ENCODE measurements at places on chromosomes 2 and 18.

GRCh38 chr2:210844016-210844415, 287.6 kb downstream of the CPS1 start:
- DNase-seq, result no peak

GRCh38 chr2:6755456-6755855, 110.3 kb downstream of the CMPK2 start:
- DNase-seq, result no peak

DNA sequence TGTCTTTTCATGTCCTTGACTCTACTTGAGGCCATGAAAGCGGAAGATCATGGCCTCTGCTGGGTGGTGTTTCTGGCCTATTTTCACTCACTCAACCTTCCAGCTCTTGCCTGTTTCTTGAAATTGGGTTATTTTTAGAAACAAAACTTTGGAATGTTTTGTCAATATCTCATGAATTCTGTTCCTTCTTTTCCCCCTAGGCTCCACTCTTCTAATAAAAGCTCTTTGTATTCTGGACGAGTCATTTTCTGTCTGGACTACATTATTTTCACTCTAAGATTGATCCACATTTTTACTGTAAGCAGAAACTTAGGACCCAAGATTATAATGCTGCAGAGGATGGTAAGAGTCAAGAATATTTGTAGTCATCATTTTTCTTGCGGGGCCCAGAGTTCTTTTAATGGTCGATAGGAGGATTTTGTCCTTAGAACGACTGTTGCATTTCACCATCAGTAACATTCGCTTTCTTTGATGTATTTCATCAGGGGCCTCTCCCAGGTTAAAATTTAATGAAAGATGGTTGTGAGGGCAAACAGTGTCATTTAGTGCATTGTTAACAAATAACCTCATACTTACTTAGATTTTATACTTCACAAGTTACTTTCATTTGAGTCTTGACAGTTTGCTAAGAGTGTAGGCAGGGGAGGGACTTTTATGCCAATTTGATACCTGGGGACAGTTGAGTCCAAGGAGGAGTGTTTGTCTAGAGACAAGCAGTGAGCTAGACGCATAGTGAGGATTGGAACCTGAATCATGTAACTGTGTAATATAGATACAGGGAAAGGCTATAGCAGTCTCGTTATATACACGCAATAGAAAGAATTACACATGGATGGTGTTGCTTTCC, 64.6 kb downstream of the TRPM8 start:
- DNase-seq, result no peak

DNA sequence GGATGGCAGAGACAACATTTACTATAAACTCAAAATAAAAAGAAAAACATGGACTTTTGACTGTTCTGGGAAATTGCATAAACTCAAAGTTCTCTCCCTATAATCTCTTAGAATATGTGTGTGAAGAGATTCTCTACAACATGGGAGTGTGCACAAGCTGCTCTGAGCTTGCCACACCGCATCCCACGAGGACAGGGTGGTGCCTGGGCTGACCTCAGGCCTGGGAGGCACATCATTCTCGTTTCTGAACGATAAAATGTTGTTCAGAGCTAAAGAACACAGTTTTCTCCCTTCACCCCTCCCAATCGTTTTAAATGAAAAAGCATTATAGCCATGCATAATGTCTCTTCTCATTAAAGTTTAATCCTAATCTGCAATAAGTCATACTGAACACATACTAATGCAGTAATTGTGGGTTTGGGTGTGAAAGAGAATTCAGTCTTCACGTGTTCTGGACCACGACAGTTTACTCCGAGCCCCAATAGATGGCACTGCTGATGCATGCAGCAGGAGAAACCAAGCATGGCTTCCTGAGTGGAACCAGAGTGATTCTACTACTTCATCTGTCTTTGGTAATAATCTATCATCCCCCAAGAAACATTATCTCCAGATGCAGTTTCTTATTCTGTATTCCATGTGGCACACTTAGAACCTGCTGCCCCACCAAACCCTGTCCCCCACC, 46.9 kb upstream of the LAMA1 start:
- no peak for DNase-seq

All from stimulated activated CD4-positive, alpha-beta T cell treated with anti-CD3 and anti-CD28 coated beads, Interleukin-4, amount 100 ng/mL, for 1 hour (primary cell).